ENCODE measurements at places on chromosomes 13 and 19.

GRCh38 chr13:56718791-56719190 lies 421.9 kb upstream of the PRR20A start:
- no peak overlapping the region for H3K4me3 ChIP-seq
- no peak overlapping the region for H3K27ac ChIP-seq
- no peaks in the 10 kb centered on the region for H3K36me3 ChIP-seq
- H3K4me1 ChIP-seq: no peaks in the 10 kb centered on the region

DNA sequence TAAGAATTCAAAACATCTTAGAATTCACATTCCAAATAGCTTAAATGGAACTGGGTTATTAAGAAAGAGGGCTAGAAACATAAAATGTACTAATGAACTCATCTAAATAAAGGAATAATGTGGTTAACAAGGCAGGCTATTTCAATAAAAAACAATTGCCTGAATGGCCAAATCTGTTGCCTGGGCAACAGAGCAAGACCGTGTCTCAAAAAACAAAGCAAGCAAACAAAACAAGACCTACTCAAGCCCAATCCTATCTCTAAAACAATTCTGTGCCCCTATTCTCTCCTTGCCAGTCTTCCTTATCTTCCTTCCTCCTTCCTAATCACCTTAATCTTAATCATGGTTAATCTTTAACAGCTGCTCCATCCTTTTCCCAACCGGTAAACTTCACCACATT lies 12.1 kb downstream of the IGFL1 start:
- H3K27ac ChIP-seq: no peak overlapping the region
- DNase-seq: no peak
- no peaks in the 10 kb centered on the region for H3K36me3 ChIP-seq
- H3K4me1 ChIP-seq: no peaks in the 10 kb centered on the region
- H3K27me3 ChIP-seq: peaks cover 8% of the 10 kb centered on the region

DNA sequence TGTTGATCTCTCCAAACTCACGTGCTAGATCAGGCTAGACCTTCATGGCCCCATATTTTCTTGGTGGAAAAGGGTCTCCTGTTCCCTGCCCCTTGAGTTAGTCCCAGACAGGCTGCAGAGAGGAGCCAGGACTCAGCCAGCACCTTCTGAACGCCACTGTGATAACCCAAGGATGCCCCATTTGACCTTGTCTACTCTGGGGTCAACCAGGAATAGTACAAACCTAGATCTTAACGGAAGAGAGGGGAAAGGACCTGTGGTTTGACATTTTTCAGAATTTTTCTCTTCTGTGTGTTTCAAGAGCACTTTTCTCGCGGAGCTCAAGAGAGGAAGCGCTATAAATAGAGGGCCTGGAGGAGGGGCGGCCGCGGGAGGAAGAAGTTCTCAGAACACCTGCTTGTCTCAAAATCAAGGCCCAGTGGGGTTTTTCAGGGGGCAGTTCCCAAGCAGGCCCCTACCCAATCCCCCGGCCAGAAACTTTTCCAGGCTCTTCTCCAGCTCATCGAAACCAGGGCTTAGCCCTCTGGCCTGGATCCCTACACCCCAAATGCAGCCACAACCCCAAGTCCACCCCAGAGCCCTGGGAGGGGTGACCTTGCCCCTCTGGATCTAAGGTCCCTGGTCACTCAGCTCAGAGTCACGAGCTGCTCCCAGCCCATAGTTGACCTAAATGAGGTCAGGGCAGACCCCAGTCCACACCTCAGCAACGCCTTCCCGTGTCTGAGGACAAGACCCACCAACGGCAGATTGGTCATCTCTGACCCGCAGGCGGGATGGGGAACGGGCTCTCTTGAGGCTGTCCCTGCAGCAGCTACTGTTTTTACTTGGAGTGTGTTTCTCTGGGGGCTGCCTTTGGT lies 75.6 kb upstream of the TM9SF2 start:
- H3K4me3 ChIP-seq: no peak overlapping the region
- peak overlapping the region; percentile 69 for H3K27ac ChIP-seq
- H3K4me1 ChIP-seq: peaks cover 22% of the 10 kb centered on the region
- H3K36me3 ChIP-seq: no peaks in the 10 kb centered on the region

DNA sequence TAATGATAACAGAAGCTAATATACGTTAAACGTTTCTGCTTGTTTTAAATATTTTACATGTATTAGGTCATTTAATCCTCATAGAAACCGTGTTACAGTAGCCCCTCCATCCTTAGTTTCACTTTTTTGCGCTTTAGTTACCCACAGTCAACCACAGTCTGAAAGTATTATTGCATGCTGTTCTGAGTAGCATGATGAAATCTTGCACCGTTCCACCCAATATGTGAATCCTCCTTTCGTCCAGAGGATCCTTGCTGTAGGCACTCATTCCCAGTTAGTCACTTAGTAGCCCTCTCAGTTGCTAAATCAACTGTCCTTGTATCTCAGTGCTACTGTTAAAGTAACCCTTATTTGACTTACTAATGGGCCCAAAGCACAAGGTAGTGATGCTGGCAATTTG lies 257.8 kb downstream of the ENOX1 start:
- H3K4me3 ChIP-seq: no peak overlapping the region
- H3K36me3 ChIP-seq: no peaks in the 10 kb centered on the region
- no peaks in the 10 kb centered on the region for H3K27me3 ChIP-seq
- no peak overlapping the region for H3K27ac ChIP-seq
- H3K4me1 ChIP-seq: no peaks in the 10 kb centered on the region

DNA sequence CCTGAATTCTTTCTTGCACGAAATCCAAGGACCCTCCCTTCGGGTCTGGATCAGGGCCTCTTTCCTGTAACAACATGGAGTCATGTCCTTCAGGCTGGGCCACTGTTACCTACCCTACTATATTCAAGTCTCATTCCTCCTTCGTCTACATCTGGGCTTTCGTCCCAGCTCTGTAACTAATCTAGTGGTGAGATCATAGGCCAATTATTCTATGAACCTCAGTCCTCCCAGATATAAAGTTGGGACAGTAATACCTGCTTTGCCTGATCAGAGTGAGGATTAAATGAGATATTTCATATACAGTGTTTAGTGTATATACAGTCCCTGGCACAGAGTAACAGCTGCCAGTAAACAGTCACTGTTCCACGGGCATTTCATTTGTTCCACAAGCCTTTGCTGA lies 48.3 kb upstream of the ATP12A start:
- peaks cover under 1% of the 10 kb centered on the region for H3K4me1 ChIP-seq
- no peak for DNase-seq
- H3K4me3 ChIP-seq: no peak overlapping the region
- H3K27me3 ChIP-seq: no peaks in the 10 kb centered on the region
- H3K27ac ChIP-seq: no peak overlapping the region
- no peaks in the 10 kb centered on the region for H3K36me3 ChIP-seq

DNA sequence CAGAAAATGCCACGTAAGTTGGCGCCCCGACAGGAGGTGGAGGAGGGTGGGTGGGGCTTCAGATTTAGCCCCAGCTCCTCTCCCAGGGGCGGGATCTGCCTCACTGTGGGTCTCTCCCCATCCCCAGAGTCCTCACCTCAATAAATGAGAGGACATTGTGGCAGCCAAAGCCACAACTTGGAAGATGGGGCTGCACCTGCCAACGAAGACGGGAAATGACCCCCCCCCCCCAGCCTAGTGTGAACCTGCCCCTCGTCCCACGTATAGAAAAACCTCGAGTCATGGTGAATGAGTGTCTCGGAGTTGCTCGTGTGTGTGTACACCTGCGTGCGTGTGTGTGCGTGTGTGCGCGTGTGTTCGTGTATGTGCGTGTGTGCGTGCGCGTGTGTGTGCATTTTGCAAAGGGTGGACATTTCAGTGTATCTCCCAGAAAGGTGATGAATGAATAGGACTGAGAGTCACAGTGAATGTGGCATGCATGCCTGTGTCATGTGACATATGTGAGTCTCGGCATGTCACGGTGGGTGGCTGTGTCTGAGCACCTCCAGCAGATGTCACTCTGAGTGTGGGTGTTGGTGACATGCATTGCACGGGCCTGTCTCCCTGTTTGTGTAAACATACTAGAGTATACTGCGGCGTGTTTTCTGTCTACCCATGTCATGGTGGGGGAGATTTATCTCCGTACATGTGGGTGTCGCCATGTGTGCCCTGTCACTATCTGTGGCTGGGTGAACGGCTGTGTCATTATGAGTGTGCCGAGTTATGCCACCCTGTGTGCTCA lies 1.5 kb upstream of the TRAPPC5 start:
- peaks cover 7% of the 10 kb centered on the region for H3K36me3 ChIP-seq
- H3K4me1 ChIP-seq: peaks cover 37% of the 10 kb centered on the region
- DNase-seq: peak; percentile 60
- H3K27ac ChIP-seq: no peak overlapping the region
- H3K4me3 ChIP-seq: no peak overlapping the region

- no peak for DNase-seq
- H3K36me3 ChIP-seq: no peaks in the 10 kb centered on the region
- H3K27me3 ChIP-seq: peaks cover 11% of the 10 kb centered on the region
- no peak overlapping the region for H3K27ac ChIP-seq
- peaks cover 10% of the 10 kb centered on the region for H3K4me1 ChIP-seq
- H3K4me3 ChIP-seq: no peak overlapping the region
Measured at GRCh38 chr19:47540748-47541147, 25.9 kb upstream of the NAPA start.

GRCh38 chr13:45811891-45812694 lies 39.5 kb downstream of the SIAH3 start:
- no peak for DNase-seq
- H3K27ac ChIP-seq: no peak overlapping the region
- H3K36me3 ChIP-seq: no peaks in the 10 kb centered on the region
- H3K4me3 ChIP-seq: no peak overlapping the region
- no peaks in the 10 kb centered on the region for H3K4me1 ChIP-seq

DNA sequence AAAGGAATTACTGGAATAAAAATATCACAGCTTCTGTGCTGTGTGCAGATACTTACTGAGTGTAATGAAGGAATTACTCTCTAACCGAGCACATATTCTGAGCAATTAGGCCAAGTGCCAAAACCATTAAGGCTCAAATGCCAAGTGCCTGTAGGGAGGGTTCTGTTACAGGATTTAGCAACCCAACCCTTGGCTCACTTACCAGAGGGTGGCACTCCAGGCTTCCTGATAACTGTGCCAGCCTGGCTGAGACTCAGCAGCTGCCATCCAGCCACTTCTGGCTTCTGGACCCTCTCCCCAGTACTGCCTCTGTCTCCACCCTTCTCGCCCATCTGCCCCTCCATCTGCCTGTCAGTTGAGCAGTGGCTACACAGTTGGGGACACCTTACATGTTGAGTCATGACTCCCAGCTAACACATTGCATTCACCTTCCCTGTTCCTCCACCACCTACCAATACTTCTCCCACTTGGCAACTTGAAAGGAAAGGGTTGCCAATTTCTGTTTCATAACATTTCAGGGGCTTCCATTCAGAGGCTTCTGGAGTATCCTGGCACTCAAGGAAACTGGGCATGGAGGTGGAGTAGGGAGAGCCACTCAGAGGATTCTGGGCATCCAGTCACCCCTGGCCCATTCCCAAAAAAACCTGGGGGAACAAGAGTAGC lies 110.5 kb downstream of the COG6 start:
- H3K4me1 ChIP-seq: peaks cover 4% of the 10 kb centered on the region
- H3K27ac ChIP-seq: no peak overlapping the region
- DNase-seq: no peak
- no peaks in the 10 kb centered on the region for H3K36me3 ChIP-seq
- H3K27me3 ChIP-seq: no peaks in the 10 kb centered on the region
- H3K4me3 ChIP-seq: no peak overlapping the region

GRCh38 chr19:29988351-29988750 lies 46.3 kb downstream of the URI1 start:
- no peaks in the 10 kb centered on the region for H3K27me3 ChIP-seq

DNA sequence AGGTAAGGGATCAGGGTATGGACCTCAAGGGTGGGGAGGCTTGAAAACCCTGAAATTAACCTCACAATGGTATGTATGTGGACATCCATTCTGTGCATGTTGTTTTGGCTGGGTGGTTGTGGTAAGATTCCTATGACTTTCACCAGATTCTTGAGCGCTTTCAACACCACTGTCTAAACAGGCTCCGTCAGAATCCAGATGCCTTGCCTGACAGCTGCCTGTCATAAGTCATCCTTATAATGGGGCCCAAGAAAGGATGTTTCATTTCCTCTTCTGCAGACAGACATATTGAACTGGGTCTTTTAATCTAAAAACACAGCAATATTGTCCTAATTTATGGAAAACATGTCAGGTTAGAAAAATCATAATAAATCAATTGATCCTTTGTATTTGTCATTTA lies 41.3 kb downstream of the ALOX5AP start:
- no peaks in the 10 kb centered on the region for H3K27me3 ChIP-seq
- no peak overlapping the region for H3K4me3 ChIP-seq
- DNase-seq: no peak

DNA sequence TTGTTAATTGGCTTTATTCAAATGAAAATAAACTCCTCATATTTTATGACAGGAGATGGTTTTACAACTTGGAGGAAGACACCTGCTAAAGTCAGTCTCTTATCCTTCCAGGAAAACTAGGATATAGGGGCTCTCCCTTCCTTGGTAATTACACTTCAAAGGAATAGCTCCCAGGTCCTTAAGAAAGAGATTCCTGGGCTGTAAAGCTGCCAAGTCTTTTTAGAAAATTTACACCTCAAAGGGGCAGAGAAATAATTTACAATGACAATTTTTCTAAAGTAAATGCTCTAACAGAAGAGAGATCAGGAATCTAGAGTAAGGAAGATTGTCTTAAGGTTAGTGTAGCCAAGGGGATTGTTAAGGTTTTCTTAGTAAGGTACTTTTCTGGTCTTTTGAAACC lies 1359.0 kb downstream of the OLFM4 start:
- H3K4me1 ChIP-seq: no peaks in the 10 kb centered on the region
- no peak overlapping the region for H3K27ac ChIP-seq
- H3K4me3 ChIP-seq: no peak overlapping the region
- no peak for DNase-seq
- no peaks in the 10 kb centered on the region for H3K36me3 ChIP-seq

DNA sequence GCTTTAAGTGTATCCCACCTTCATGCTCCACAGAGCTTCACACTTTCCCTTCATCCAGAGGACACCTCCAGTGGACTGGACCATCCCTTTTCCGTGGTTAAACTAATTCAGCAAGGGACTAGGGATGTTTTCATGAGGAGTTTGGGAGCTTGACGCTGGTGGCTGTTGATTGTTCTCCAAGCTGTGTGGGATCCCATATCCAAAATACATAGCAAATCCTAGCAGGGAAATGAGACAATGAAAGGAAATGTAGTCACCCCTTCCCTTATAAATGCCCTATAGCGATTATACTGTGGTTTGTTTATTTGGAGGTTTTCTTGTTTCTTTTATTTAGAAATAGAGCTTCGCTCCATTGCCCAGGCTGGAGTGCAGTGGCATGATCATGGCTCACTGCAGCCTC lies 31.6 kb upstream of the DPRX start:
- no peaks in the 10 kb centered on the region for H3K36me3 ChIP-seq
- H3K27ac ChIP-seq: no peak overlapping the region
- no peaks in the 10 kb centered on the region for H3K27me3 ChIP-seq
- H3K4me3 ChIP-seq: no peak overlapping the region

GRCh38 chr13:98858191-98858590 lies 105.7 kb upstream of the SLC15A1 start:
- H3K4me3 ChIP-seq: no peak overlapping the region
- no peak for DNase-seq
- no peaks in the 10 kb centered on the region for H3K27me3 ChIP-seq
- H3K36me3 ChIP-seq: peaks cover 76% of the 10 kb centered on the region

All from effector memory CD4-positive, alpha-beta T cell (primary cell).